ENCODE measurements at places on chromosomes 2 and 18. TPM values are rescaled to one million over a fixed set of nuclear protein-coding genes. Genes with fewer than 3 reads are reported as not detected.

PSMA8 gene
- not detected for total RNA-seq

MFSD6 gene
- 3.6 TPM for total RNA-seq

ALPP gene
- not detected for total RNA-seq

FAM124B gene
- total RNA-seq = 7.3 TPM

VAMP5 gene
- 113 TPM for total RNA-seq

SATB2 gene
- 8.8 TPM for total RNA-seq

RGPD4 gene
- not detected for total RNA-seq

OR6B2 gene
- not detected for total RNA-seq

FSHR gene
- total RNA-seq = not detected

ABCB11 gene
- not detected for total RNA-seq

ALPI gene
- not detected for total RNA-seq

IL36RN gene
- not detected for total RNA-seq

AGPS gene
- 50.0 TPM for total RNA-seq

- H3K27me3 ChIP-seq = no peaks in the 10 kb centered on the region
- no peak overlapping the region for H3K27ac ChIP-seq
- DNase-seq = no peak
- H3K4me1 ChIP-seq = no peaks in the 10 kb centered on the region
- H3K4me3 ChIP-seq = no peak overlapping the region
- H3K36me3 ChIP-seq = no peaks in the 10 kb centered on the region
Measured at GRCh38 chr18:36931106-36931505, 102.2 kb downstream of the KIAA1328 start.

GRCh38 chr18:68033466-68033865 is 516.9 kb upstream of the DSEL start:
- no peak overlapping the region for H3K4me3 ChIP-seq
- DNase-seq = no peak
- H3K4me1 ChIP-seq = no peaks in the 10 kb centered on the region
- H3K36me3 ChIP-seq = no peaks in the 10 kb centered on the region
- no peak overlapping the region for H3K27ac ChIP-seq
- no peaks in the 10 kb centered on the region for H3K27me3 ChIP-seq

GRCh38 chr2:160876029-160876428 is 284.2 kb upstream of the TANK start:
- DNase-seq = no peak
- H3K36me3 ChIP-seq = no peaks in the 10 kb centered on the region
- H3K4me1 ChIP-seq = no peaks in the 10 kb centered on the region
- no peak overlapping the region for H3K4me3 ChIP-seq

GRCh38 chr2:39486071-39486470 is 49.0 kb upstream of the MAP4K3 start:
- no peak overlapping the region for H3K4me3 ChIP-seq
- no peak overlapping the region for H3K27ac ChIP-seq
- H3K27me3 ChIP-seq = no peaks in the 10 kb centered on the region
- DNase-seq = no peak

DNA sequence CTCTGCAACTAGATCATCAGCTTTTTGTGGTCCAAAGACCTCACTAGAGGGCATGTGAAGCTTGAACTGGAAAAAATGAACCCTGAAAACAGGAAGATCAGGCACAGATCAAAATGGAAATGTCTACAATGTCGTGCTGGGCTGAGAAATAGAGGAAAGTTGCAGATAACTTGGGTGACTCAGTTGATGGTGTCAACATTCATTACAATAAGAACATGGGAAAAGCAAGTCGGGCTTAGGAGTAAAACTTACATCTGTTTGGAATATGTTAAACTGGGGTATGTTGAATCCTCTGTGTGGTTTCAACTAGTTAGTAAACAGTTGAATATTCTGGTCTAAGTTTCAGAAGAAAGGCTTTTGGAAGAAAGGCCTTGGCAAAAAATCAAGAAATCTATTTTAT is 940.4 kb downstream of the ERBB4 start:
- no peak overlapping the region for H3K4me3 ChIP-seq
- H3K4me1 ChIP-seq = no peaks in the 10 kb centered on the region
- no peaks in the 10 kb centered on the region for H3K27me3 ChIP-seq
- H3K27ac ChIP-seq = no peak overlapping the region

GRCh38 chr2:214837466-214837865 is 28.0 kb upstream of the BARD1 start:
- no peak overlapping the region for H3K27ac ChIP-seq
- H3K4me1 ChIP-seq = no peaks in the 10 kb centered on the region
- H3K4me3 ChIP-seq = no peak overlapping the region
- no peak for DNase-seq
- no peaks in the 10 kb centered on the region for H3K27me3 ChIP-seq

- H3K4me3 ChIP-seq = no peak overlapping the region
- no peaks in the 10 kb centered on the region for H3K36me3 ChIP-seq
- no peak for DNase-seq
- no peaks in the 10 kb centered on the region for H3K4me1 ChIP-seq
Measured at GRCh38 chr2:152730591-152731333, 12.3 kb downstream of the ARL6IP6 start.

DNA sequence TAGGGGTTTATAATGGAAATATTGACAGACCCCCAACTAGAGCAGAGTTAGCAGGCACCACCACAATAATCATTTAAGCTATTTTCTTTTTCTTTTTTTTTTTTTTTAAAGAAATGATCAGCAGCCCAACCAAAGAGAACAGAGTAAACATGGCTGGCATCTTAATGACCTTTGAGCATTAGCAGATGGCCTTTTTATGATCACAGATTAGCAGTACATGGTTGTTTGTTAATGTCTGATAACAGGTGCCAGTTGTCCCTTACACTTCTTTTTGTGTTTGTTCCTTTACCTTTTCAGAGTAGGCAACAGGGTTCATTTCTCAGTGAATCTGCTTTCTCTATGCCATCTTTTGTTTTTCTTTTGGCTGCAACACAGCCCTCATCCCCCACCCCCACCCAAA is 747.0 kb downstream of the BCL11A start:
- no peaks in the 10 kb centered on the region for H3K27me3 ChIP-seq
- H3K27ac ChIP-seq = no peak overlapping the region
- DNase-seq = no peak
- no peak overlapping the region for H3K4me3 ChIP-seq
- no peaks in the 10 kb centered on the region for H3K4me1 ChIP-seq
- H3K36me3 ChIP-seq = no peaks in the 10 kb centered on the region

- H3K4me3 ChIP-seq = no peak overlapping the region
- DNase-seq = no peak
- H3K4me1 ChIP-seq = no peaks in the 10 kb centered on the region
Measured at GRCh38 chr18:40957533-40958070, 997.4 kb upstream of the PIK3C3 start.

- no peaks in the 10 kb centered on the region for H3K4me1 ChIP-seq
- H3K27me3 ChIP-seq = no peaks in the 10 kb centered on the region
- no peak for DNase-seq
- H3K36me3 ChIP-seq = no peaks in the 10 kb centered on the region
Measured at GRCh38 chr2:869357-869871, 81.2 kb upstream of the SNTG2 start.

- H3K4me1 ChIP-seq = no peaks in the 10 kb centered on the region
- H3K36me3 ChIP-seq = no peaks in the 10 kb centered on the region
- H3K27me3 ChIP-seq = no peaks in the 10 kb centered on the region
- no peak overlapping the region for H3K27ac ChIP-seq
- H3K4me3 ChIP-seq = no peak overlapping the region
Measured at GRCh38 chr2:158718851-158719250, 76.3 kb upstream of the DAPL1 start.

- no peak for DNase-seq
- H3K27ac ChIP-seq = no peak overlapping the region
- H3K27me3 ChIP-seq = no peaks in the 10 kb centered on the region
- H3K4me3 ChIP-seq = no peak overlapping the region
Measured at GRCh38 chr18:53735526-53735925, 488.9 kb downstream of the MBD2 start.

DNA sequence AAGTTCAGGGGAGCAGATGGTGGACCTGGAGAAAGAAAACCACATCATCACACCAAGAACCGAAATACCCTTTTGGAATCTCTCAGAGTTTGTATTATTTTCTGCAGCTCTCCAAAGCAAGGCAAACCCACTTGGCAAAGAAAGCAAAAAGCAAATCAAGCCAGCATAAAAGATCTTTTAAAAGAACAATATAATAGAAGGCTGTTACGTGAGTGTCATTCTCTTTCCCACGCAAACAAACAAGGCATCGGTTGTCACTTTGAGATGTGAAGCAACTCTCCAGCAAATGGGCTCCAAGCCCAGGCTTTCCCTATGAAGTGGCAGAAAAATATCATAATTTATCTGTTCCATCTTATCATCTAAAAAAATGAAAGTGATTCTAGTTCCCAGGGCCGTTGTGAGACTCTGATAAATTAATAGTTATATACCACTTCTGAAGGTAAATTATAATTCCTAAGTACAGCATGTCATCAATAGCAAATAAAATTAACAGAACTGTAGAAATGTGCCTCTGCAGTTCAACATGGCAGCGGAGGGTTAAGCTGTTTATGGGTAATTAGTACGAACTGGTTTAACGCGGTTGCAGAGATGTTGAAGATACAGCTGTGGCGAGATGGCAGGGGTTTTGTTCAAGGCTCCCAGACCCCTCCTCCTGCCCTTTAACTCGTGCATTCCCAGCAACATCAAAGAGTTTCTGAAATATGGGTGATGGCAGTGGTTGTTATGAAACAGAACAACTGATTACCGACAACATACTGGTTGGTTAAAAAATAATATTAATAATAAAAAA is 89.2 kb downstream of the EPHA4 start:
- no peak overlapping the region for H3K4me3 ChIP-seq
- H3K27me3 ChIP-seq = no peaks in the 10 kb centered on the region
- peak overlapping the region; percentile 2 for H3K27ac ChIP-seq

GRCh38 chr2:56018267-56018666 is 94.7 kb upstream of the EFEMP1 start:
- H3K27me3 ChIP-seq = no peaks in the 10 kb centered on the region
- H3K27ac ChIP-seq = no peak overlapping the region
- no peaks in the 10 kb centered on the region for H3K36me3 ChIP-seq
- no peak overlapping the region for H3K4me3 ChIP-seq
- no peak for DNase-seq
- H3K4me1 ChIP-seq = no peaks in the 10 kb centered on the region

DNA sequence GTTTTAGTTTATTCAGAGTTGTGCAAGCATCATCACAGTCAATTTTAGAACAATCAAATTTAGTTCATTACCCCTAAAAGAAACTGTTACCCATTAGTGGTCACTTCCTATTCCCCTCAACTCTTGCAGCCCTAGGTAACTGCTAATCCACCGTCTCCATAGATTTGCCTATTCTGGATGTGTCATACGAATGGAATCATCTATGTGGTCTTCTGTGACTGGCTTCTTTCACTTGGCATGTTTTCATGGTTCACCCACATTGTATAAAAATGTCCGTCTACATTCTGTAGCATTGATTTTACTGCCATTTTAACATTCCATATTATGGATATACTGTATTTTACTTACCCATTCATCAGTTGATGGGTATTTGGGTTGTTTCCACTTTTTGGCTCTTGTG is 5.3 kb upstream of the CEP68 start:
- no peaks in the 10 kb centered on the region for H3K36me3 ChIP-seq
- no peak overlapping the region for H3K27ac ChIP-seq
- H3K27me3 ChIP-seq = no peaks in the 10 kb centered on the region
- DNase-seq = no peak
- H3K4me1 ChIP-seq = no peaks in the 10 kb centered on the region

DNA sequence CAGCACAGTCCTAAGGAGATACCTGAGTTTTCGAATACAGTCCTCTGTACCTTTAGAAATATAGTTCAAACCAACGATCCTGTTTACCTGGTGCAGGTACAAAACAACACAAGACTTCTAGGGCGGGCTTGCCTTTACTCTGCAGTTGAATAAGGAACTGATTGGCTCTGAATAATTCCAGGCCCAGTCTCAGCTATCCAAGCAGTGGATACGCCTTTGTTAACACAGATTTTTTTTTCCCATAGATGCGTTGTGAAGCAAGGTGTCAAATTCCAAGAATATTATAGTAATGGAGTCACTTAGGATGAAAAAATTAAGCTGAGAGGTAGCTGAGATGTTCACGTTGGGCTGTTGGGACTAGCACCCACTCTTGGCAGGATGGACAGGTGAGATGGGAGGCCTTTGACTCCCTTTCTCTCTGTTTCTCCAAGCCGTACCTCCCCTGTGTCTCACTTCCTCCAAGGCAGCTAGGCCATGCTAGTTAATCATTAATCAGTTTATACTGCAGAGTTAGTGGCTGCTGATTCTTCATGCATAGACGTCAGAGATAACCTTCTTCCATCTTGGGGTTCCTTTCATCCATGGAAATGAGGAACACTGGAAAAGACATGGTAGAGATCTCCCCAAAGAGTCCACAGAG is 380.8 kb upstream of the ACVR2A start:
- H3K4me3 ChIP-seq = no peak overlapping the region
- H3K27ac ChIP-seq = no peak overlapping the region
- no peak for DNase-seq

- no peaks in the 10 kb centered on the region for H3K36me3 ChIP-seq
- no peak for DNase-seq
- no peaks in the 10 kb centered on the region for H3K27me3 ChIP-seq
- no peak overlapping the region for H3K27ac ChIP-seq
- H3K4me3 ChIP-seq = no peak overlapping the region
Measured at GRCh38 chr2:65554765-65555591, 122.6 kb upstream of the SPRED2 start.

DNA sequence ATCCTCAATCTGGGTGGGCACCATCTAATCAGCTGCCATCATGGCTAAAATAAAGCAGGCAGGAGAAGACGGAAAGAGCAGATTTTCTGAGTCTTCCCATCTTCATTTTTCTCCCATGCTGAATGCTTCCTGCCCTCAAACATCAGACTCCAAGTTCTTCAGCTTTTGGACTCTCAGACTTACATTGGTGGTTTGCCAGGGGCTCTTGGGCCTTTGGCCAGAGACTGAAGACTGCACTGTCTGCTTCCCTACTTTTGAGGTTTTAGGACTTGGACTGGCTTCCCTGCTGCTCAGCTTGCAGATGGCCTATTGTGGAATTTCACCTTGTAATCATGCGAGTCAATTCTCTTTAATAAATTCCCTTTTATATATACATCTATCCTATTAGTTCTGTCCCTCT is 36.6 kb downstream of the DIPK1C start:
- no peaks in the 10 kb centered on the region for H3K36me3 ChIP-seq
- no peaks in the 10 kb centered on the region for H3K27me3 ChIP-seq
- no peaks in the 10 kb centered on the region for H3K4me1 ChIP-seq
- no peak for DNase-seq
- H3K4me3 ChIP-seq = no peak overlapping the region

GRCh38 chr2:198102120-198102519 is 297.7 kb downstream of the PLCL1 start:
- no peak overlapping the region for H3K27ac ChIP-seq
- DNase-seq = no peak
- H3K27me3 ChIP-seq = no peaks in the 10 kb centered on the region

DNA sequence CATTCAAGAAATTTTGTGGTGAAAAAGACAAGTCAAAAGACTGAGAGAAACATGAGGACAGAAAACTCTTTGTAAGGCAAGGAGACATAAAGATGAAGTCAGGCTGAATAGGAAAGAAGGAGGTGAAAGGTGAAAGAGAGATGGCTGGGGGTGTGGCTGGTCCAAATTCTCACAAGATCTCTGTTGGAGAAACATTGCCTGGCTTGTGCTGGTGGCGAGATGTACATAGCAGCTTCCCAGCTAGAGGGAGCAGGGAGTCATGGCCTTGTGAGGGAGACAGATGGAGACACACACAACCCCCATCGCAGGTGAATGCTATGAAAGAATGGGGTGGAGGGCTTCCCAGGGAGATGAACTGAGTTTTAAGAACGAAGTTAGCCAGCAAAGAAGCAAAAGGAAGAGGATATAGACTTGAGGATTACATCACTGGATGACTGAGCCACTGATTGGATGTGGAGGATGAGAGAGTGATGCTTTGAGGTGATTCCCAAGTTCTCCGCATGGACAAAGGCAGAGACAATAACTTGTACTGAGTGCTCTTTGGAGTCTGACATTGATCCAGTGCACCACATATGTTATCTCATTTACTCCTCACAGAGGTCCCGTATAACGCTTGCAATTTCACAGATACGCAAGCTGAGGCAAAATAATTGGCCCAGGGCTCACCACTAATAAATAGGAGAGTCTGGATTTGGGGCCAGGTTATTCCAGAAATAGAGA is 3.7 kb upstream of the EMX1 start:
- H3K4me1 ChIP-seq = no peaks in the 10 kb centered on the region
- DNase-seq = no peak
